ENCODE measurements at places on chromosomes 7 and 10.
A peak's percentile ranks its signal among the peaks of the same experiment; 100 is the strongest.

DNA sequence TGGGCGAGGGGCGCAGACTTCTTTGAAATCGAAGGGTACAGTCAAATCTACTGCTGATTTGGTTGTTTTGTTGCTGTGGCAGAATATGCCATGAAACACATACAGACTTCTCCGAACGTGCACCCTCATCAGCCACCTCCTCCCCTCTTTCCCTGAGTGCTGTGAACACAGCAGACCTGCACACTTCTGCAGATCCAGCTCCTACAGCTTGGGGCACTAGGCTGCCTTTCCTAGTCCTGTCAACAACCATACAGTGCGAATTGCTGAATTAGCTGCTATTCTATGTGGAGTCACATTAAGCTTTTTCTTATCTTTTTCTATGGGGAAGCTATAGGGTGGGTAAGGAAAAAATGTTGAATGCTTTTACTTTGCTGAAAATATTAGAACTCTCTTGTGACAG is 57.5 kb downstream of the COL17A1 start:
- H3K27me3 ChIP-seq: no peaks in the 10 kb centered on the region
- H3K36me3 ChIP-seq: peaks cover 20% of the 10 kb centered on the region
- H3K27ac ChIP-seq: no peak overlapping the region
- H3K4me3 ChIP-seq: no peak overlapping the region
- no peak for DNase-seq
- H3K4me1 ChIP-seq: peaks cover 2% of the 10 kb centered on the region

DNA sequence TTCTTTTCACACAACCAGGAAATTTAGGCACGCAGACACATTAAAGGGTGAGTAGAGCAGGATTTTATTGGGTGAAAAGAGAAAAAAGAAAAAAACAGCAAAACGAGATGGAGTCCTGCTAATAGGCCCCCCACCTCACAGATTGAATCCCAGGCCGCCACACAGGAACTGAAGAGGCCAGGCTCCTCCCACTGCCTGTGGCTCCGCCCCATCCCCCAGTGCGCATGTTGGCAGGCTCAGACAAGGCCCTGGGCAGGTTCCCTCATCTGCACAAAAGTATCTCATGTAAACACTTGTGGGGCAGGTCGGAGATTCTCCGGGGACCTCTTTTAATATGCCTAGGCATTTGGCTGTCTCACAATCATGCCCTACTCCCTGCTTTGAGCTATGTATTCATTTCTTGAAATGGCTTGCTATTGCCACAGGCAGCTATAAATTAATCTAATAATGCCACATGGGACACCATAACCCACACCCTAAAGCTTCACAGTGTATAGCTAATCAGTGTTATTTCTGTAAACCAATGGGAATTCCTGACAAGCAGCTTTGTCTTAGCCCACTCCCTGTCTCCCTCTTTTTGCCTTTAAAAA is 76.2 kb upstream of the KIF5B start:
- no peak for DNase-seq
- no peak overlapping the region for H3K4me3 ChIP-seq
- peaks cover 8% of the 10 kb centered on the region for H3K4me1 ChIP-seq
- no peak overlapping the region for H3K27ac ChIP-seq
- H3K36me3 ChIP-seq: no peaks in the 10 kb centered on the region

DNA sequence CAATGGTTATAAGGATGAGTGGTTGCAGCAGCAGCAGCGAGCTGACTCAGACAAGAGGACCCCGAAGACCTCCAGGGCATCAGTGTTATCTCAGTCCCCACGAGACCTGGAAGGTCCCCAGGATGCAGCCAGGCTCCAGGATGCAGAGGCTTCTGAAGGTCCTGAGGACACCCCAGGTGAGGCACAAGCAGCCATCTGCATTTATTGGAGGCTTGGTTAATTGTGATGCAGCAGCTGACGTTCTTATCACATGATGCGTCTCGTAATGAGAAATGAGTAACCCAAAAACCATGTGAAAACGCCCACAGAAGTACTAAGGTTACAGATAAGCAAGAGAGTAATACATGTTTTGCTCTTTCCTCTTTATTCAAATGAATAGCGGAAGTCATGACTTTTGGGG is 17.4 kb downstream of the C7orf57 start:
- H3K27me3 ChIP-seq: peaks cover 5% of the 10 kb centered on the region
- DNase-seq: no peak
- H3K4me1 ChIP-seq: no peaks in the 10 kb centered on the region
- no peak overlapping the region for H3K27ac ChIP-seq

GRCh38 chr7:3067606-3068380 is 24.1 kb upstream of the CARD11 start:
- H3K4me3 ChIP-seq: no peak overlapping the region
- H3K27me3 ChIP-seq: peaks cover 2% of the 10 kb centered on the region
- H3K27ac ChIP-seq: peak overlapping the region; percentile 72
- DNase-seq: no peak
- H3K36me3 ChIP-seq: peaks cover 22% of the 10 kb centered on the region

DNA sequence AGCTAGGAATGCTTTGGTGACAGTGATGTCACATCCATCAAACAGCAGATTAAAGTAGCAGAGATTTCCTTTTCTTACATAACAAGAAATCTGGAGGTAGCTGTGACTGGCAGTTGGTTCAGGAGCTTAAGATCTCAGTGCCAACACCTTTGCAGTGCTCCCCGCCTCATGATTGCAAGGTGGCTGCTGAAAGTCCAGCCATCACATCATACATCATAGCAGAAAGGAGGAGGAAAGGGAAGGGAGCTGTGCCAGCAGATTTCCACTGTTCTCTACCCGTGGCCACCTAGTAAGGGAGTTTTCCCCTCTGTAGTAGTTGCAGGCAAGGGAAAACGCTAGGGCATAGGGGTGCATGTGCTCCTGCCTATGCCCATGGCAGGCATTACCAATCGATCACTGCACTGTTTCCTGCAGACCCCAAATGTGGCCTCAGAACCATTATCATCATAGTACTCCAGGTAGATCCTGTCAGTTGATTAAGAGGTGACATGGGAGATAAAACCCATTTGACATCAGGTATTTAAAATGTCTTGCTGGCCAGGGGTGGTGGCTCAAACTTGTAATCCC is 57.9 kb upstream of the GTF2IRD1 start:
- no peak overlapping the region for H3K27ac ChIP-seq
- DNase-seq: no peak
- no peak overlapping the region for H3K4me3 ChIP-seq
- no peaks in the 10 kb centered on the region for H3K4me1 ChIP-seq

GRCh38 chr10:116398224-116398623 is 29.4 kb upstream of the PNLIPRP3 start:
- no peaks in the 10 kb centered on the region for H3K36me3 ChIP-seq
- no peak overlapping the region for H3K4me3 ChIP-seq
- H3K4me1 ChIP-seq: no peaks in the 10 kb centered on the region
- H3K27me3 ChIP-seq: no peaks in the 10 kb centered on the region
- H3K27ac ChIP-seq: no peak overlapping the region

GRCh38 chr7:12571691-12572090 is 1.2 kb downstream of the SCIN start:
- no peaks in the 10 kb centered on the region for H3K36me3 ChIP-seq
- H3K27ac ChIP-seq: no peak overlapping the region
- no peak overlapping the region for H3K4me3 ChIP-seq
- peaks cover 56% of the 10 kb centered on the region for H3K27me3 ChIP-seq

- peak overlapping the region; percentile 46 for H3K27ac ChIP-seq
- H3K27me3 ChIP-seq: peaks cover 12% of the 10 kb centered on the region
- peaks cover 15% of the 10 kb centered on the region for H3K4me1 ChIP-seq
- DNase-seq: no peak
- H3K36me3 ChIP-seq: no peaks in the 10 kb centered on the region
- H3K4me3 ChIP-seq: peak overlapping the region; percentile 11
These were observed 23.7 kb upstream of the RASSF4 start for GRCh38 chr10:44935966-44936295.

DNA sequence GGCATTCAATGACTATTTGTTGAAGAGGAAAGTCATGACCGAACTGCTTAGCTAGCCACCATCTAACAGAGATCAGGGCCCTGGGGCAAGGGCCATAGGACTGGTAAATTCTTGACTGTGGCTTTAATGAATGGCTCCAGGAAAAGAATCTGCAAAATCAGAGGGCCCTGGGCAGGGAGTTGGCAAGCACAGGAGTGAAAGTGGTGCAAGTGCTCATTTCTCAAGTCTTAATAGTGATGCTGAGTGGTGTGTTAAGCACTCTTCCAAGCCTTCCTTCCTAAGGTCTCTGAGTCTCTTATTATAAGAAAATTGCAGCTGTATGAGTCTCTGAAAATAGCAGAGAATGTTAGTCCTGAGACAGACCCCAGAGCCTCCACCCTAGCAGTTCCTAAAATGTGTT is 46.3 kb upstream of the EGR2 start:
- no peaks in the 10 kb centered on the region for H3K36me3 ChIP-seq
- no peak for DNase-seq
- H3K27me3 ChIP-seq: no peaks in the 10 kb centered on the region
- H3K4me3 ChIP-seq: no peak overlapping the region
- H3K27ac ChIP-seq: no peak overlapping the region

GRCh38 chr7:22481726-22482125 is 18.3 kb downstream of the STEAP1B start:
- H3K4me1 ChIP-seq: peaks cover 9% of the 10 kb centered on the region
- peak overlapping the region; percentile 64 for H3K27ac ChIP-seq
- no peak overlapping the region for H3K4me3 ChIP-seq
- DNase-seq: no peak

GRCh38 chr7:132349075-132349474 is 227.2 kb downstream of the PLXNA4 start:
- H3K27me3 ChIP-seq: peaks cover 49% of the 10 kb centered on the region
- peaks cover 2% of the 10 kb centered on the region for H3K4me1 ChIP-seq
- H3K36me3 ChIP-seq: no peaks in the 10 kb centered on the region
- DNase-seq: no peak
- H3K27ac ChIP-seq: no peak overlapping the region
- H3K4me3 ChIP-seq: no peak overlapping the region
